SK-N-DZ (cell line): ENCODE measurements at places on chromosomes 4 and X.
A peak's percentile ranks its signal among the peaks of the same experiment; 100 is the strongest.

GRCh38 chrX:115892787-115893671 lies 277.5 kb upstream of the AGTR2 start:
- DNase-seq = peak; percentile 77

GRCh38 chrX:143632625-143633410 lies 3.1 kb downstream of the SLITRK4 start:
- DNase-seq = no peak

- no peak for DNase-seq
These were observed at the start of gene AFP for GRCh38 chr4:73435984-73436383. Gene AFP, plus strand, starts transcription at chr4:73436221. Its CDS starts 42 bp downstream, at chr4:73436263.

GRCh38 chr4:34422472-34423175 lies 1821.7 kb downstream of the ARAP2 start:
- DNase-seq = peak; percentile 13

GRCh38 chr4:136831553-136831952 lies 700.7 kb downstream of the PCDH18 start:
- no peak for DNase-seq

- DNase-seq = peak; percentile 64
These were observed 88.2 kb upstream of the USP9X start for GRCh38 chrX:40996886-40997530.

GRCh38 chr4:105808750-105809041 lies 86.6 kb upstream of the NPNT start:
- DNase-seq = no peak

GRCh38 chr4:147313108-147313507 lies 167.8 kb upstream of the EDNRA start:
- no peak for DNase-seq

GRCh38 chrX:150086371-150086770 lies 148.1 kb upstream of the EOLA2 start:
- peak; percentile 69 for DNase-seq

- no peak for DNase-seq
These were observed at the start of gene PLP2 for GRCh38 chrX:49171752-49172279. Gene PLP2, plus strand, starts transcription at chrX:49171898. Its CDS starts 103 bp downstream, at chrX:49172001.

DNA sequence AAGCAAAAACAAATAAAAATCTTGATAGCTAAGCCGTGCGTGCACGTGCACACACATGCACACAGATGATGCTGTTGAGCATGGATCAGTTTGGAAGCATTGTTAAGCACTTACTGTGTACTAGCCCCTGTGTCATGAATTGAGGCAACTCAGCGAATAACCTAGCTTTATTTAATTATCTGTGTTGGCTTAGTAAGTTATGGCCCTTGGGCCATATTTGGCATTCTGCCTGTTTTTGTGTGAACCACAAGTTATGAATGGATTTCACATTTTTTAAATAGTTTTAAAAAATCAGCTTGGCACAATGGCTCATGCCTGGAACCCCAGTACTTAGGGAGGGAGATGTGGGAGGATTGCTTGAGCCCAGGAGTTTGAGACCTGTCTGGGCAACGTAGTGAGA lies 113.6 kb upstream of the CBLL2 start:
- no peak for DNase-seq

DNA sequence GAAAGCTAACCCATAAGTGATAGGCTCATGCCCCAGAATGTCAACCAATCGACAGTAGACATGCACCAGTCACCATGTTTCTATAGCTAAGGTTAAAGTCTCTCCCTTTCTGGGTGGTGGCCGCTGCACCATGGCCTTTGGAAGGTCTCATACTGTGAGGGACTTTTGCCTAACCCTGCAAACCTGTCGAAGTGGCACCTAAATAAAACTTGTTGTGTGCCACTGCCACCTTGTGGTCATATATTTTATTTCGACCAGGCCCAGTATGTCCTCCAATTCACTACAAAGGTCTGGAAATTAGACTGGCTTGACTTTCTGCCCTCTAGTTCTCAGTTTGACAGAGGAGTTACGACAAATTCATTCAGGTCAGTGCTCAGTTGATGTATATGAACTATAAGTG lies 163.1 kb downstream of the SMARCA1 start:
- peak; percentile 49 for DNase-seq

- no peak for DNase-seq
These were observed 114.5 kb upstream of the RBPJ start for GRCh38 chr4:26206339-26206738.

GRCh38 chr4:143701365-143701764 lies 890 bp upstream of the FREM3 start:
- no peak for DNase-seq

GRCh38 chrX:14718403-14718802 lies 154.5 kb downstream of the FANCB start:
- no peak for DNase-seq

GRCh38 chr4:101411926-101412325 lies 64.6 kb upstream of the PPP3CA start:
- DNase-seq = no peak
